ENCODE measurements at places on chromosomes 12 and 14. TPM values are rescaled to one million over a fixed set of nuclear protein-coding genes. Genes with fewer than 3 reads are reported as not detected.
A peak's percentile ranks its signal among the peaks of the same experiment; 100 is the strongest.

Gene KRT71
- not detected for total RNA-seq

DNA sequence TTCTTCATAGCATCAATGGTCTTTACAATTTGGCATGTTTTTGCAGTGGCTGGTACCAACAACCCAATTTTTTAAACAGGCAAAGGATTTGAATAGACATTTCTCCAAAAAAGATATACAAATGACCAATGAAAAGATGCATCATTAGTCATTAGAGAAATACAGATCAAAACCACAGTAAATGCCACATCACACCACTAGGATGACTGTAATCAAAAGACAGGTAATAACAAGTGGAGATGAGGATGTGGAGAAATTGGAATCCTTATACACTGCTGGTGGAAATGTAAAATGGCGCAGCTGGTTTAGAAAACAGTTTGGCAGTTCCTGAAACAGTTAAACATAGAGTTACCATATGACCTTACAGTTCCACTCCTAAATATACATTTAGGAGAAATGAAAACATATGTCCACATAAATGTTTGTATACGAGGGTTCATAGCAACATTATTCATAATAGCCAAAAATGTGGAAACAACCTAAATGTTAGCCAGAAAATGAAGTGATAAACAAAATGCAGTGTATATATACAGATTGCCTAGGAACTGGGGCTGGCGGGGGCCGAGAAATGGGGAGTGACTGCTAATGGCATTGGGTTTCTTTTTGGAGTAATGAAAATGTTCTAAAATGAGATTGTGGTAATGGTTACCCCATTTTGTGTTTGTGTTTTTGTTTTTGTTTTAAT lies 55.2 kb downstream of the TGFB3 start:
- DNase-seq = no peak

DNA sequence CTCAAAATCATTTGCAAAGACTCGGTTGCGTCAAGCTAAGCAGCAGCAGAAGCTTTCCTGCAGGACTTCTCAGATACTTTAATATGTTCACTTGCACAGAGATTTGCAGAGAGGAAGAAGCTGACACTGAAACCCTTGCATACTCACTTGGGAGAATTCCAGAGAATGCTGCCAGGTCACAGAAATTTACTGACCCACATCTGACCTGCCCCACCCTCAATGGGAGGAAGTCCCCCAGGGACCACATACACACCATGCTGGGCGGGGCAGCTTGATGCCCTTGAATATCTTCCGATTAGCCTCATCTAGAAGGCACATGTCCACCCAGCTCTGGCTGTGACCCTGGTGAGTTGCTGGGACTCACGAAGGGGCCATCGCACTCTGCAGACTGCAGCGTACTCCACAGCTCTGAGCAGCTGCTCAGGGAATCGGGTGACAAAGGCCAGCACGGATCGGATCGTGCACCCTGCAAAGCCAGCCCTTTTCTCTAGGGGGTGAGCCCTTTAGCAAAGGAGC lies 83.2 kb downstream of the ITPK1 start:
- DNase-seq = no peak

DNA sequence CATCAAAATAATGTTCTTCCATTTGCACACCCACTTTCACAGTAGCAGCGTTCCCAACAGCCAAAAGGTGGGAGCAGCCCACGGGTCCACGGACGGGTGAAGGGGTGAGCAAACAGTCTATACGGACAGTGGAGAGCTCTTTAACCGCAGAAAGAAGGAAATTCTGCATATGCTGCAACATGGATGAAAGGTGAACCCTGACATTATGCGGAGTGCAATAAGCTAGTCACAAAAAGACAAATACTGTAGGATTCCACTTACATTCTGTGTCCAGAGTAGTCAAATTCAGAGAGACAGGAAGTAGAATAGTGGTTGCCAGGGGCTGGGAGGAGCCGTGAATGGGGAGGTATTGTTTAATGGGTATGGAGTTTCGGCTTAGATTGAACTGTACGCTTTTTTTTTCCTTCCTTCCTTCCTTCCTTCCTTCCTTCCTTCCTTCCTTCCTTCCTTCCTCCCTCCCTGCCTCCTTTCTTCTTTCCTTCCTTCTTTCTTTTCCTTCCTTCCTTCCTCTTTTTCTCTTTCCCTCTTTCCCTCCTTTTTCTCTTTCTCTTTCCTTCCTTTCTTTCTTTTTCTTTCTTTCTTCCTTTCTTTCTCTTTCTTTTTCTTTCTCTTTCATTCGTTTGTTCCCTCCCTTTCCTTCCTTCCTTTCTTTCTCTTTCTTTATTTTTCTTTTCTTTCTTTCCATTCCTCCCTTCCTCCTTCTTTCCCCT lies 15.8 kb upstream of the ANKRD9 start:
- peak; percentile 69 for DNase-seq

Gene CLEC2B
- 0.60 TPM for total RNA-seq

DNA sequence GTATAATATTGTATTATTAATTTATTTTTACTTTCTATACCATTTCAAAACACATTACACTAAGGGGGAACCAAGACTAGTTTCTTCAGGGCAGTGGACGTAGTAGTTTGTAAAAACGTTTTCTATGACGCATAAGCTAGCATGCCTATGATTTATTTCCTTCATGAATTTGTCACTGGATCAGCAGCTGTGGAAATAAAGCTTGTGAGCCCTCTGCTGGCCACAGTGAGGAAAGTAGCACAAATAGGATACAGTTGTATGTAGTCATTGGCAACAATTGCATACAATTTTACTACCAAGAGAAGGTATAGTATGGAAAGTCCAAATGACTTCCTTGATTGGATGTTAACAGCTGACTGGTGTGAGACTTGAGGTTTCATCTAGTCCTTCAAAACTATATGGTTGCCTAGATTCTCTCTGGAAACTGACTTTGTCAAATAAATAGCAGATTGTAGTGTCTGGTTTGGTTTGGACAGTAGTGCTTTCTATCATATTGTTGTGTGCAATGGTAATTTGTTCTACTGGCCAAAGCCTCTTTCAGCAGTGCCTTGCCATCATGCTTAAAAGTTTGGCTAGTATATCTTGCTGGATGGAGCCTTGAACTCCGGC lies 24.3 kb upstream of the PLEKHD1 start:
- DNase-seq = peak; percentile 80

DNA sequence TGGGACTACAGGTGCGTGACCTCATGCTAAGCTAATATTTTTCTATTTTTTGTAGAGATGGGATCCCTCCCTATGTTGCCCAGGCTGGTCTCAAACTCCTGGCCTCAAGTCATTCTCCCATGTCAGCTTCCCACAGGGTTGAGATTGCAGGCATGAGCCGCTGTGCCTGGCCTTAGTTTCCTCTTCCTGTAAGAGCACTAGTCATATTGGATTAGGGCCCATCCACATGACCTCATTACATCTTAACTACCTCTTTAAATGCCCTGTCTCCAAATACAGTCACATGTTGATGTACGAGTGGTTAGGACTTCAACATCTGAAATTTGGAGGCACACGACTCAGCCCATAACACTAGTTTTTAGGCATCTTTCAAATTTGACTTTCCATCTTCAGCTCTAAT lies 72.2 kb upstream of the RASSF3 start:
- DNase-seq = no peak

Gene LTB4R
- total RNA-seq = 3.8 TPM

GRCh38 chr12:132926415-132926833 lies 29.7 kb downstream of the ZNF605 start:
- no peak for DNase-seq

Gene PIWIL1
- total RNA-seq = not detected
